Coronary artery (tissue), 2 donors: ENCODE measurements at places on chromosomes 3 and 15.

- DNase-seq = no peak
Measured at GRCh38 chr3:164233951-164234350, 844.3 kb downstream of the SI start.

DNA sequence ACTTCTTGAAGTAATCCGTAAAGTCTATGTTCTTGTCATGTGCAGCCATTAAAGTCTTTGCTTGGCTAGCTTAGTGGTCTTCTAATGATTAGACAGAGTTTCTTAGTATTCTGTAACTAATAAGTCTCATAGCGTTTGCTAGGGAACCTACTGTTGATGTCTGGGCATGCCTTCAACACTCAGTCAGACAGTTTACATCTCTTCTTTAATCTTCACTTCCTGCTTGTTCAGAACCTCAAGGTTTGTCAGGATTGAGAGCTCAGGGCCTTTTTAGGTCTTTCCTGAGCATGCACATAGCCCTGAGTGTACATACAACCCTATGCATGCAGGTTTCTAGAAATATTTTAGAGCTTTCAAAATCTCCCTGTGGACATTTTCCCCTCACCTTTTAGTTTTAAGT, 426.3 kb downstream of the AGBL1 start:
- DNase-seq = no peak

GRCh38 chr3:186102687-186103086, 6.2 kb downstream of the ETV5 start:
- no peak for DNase-seq

DNA sequence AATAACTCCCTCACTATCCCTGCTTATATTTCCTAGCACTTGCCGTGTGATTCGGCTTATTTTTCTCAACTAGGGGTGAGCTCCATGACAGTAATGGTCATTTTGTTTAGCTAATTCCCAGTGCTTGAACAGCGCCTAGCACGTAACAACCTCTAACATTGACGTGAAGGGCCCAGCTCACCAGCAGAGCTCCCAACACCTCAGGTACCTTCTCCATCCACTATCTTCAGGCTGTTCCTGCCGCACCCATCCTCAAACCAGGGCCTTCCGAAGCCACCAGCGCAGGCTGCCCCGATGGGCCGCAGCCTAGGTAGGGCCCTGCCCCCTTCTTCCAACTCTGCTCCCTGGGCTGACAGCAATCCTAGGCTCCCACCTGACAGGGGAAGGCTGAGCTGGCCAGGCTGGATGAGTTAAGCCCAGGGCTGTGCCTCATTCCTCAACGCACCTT, 751 bp upstream of the RPS17 start:
- no peak for DNase-seq

DNA sequence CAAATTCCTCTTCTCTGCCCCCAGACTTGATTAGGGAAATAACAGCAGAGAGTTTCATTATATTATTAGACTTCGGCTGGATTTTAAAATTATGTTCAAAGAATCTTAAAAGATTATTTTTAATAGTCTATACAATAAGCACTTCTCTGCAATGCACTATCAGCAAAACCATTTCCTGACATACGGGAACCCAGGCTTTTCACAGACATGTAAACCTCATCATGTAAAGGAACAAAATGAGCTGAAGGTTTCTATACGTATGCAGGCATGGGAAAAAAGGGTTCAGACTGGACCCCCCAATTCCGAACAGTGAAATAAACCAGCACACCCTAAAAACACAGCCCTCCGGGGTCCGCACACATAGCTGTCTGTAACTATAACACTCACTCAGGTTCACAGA, 77.5 kb upstream of the LMOD3 start:
- no peak for DNase-seq

GRCh38 chr15:66138096-66138783, 115.3 kb downstream of the MEGF11 start:
- DNase-seq = no peak
